ENCODE measurements at places on chromosomes 5 and 9.

DNA sequence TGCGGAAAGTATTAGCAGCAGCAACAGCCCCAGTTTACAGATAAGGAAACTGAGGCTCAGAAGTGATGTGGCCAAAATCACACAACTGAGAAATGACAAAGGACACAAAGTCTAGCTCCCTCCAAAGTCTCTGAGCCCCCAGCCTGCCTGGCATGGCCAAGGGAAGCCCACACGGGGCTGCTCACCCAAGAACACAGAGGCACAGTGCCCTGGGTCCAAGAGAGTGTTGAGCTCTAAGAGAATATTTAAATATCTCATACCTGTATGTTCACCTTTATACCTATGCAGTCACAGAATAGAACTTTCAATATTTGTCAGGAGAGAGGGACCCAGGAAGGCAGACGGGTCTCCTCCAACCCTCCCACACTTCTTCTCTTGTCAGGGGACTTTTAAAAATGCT is 16.6 kb downstream of the VAV2 start:
- DNase-seq = no peak

- DNase-seq = no peak
Observed at GRCh38 chr9:28212979-28213378, 639.7 kb upstream of the C9orf72 start.

DNA sequence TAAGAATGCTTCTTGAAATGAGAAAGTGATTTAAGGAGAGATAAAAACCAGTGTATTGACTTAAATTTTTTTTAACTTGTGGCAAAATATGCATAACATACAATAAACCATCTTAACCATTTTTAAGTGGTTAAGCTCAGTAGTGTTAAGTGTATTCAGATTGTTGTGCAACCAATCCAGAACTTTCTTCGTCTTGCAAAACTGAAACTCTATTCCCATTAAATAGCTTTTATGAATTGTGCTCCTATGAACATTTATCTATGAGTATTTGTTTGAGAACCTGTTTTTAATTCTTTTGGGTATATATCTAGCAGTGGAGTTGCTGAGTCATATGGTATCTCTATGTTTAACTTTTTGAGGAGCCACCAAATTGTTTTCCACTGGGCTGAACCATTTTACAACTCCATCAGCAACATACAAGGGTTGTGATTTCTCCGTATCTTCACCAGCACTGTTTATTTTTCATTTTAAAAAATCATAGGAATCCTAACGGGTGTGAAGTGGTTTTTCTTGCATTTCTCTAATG is 76.6 kb upstream of the ACTBL2 start:
- no peak for DNase-seq

DNA sequence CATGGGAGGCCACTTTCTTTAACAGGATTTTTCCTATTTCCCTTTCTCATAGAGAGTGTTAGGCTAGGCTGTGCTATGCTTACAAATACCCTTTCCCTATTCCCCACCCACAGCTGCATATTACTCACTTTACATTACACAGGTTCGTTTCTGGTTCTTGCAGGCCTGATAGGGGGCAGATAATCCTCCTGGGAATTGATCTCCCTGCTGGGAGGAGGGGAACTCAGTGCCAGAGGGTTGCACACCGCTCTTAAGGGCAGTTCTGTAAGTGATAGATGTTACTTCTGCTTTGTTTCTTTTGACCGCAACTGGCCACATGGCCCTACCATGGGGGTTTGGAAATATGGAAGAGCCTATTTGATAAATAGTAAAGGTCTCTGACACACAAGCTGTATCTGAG is 54.0 kb upstream of the NTRK2 start:
- no peak for DNase-seq

- no peak for DNase-seq
Observed at GRCh38 chr9:102405218-102405867, 589.8 kb upstream of the CYLC2 start.

GRCh38 chr5:144433893-144434292 is 263.2 kb downstream of the KCTD16 start:
- DNase-seq = no peak

- no peak for DNase-seq
Observed at GRCh38 chr9:136361754-136362449, 1.6 kb downstream of the DNLZ start.

- DNase-seq = no peak
Observed at GRCh38 chr9:123364241-123364824, 8.3 kb downstream of the CRB2 start.

DNA sequence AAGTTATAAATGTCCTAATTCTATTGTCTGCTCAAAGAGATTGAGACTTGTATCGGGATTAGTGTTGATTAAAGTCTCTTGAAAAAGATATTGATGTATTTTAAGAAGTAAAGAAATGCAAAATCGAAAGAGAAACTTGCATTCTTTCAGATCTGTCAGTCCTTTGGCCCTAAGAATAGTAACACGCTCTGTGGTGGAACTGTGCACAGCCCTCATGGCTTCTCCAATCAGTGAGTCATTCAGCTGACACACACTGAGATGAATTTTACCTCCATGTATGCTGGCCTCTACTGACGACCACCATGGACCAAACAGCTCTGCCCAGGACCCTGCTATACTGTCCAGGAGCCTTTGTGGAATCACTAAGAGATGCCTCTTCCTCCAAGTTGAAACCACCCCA is 232.4 kb downstream of the ESM1 start:
- no peak for DNase-seq

DNA sequence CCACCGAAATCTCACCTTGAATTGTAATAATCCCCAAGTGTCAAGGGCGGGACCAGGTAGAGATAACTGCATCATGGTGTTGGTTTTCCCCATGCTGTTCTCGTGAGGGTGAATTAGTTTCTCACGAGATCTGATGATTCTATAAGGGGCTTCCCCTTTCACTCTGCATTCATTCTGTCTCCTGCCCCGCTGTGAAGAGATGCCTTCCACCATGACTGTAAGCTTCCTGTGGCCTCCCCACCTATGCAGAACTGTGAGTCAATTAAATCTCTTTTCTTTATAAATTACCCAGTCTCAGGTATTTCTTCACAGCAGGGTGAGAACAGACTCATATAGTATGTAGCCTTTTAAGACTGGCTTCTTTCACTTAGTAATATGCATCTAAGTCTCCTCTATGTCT is 128.1 kb upstream of the NR5A1 start:
- no peak for DNase-seq

- no peak for DNase-seq
Observed at GRCh38 chr5:127697894-127698600, 5.1 kb upstream of the CCDC192 start.

- DNase-seq = no peak
Observed at GRCh38 chr9:21710548-21711191, 91.8 kb upstream of the MTAP start.

DNA sequence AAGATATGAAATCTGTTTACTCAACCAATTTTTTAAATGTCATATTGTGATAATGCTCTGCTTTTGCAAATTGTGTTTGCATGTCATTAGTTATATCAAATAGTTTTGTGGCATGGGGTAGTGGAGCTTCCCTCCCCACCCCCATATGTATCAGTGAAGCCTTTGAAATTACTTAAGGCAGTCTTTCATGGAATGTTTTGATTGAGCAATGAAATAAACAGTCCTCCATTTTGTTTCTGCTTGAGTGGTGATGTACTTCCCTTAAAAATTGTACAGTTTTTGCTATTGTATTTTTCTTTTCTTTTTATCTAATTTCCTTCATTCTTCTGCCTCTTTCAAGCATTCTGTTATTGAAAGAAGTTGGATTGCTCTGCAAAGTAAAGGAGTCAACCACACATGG is 3.5 kb downstream of the SOWAHA start:
- no peak for DNase-seq

- peak; percentile 17 for DNase-seq
Observed at GRCh38 chr5:132961887-132962286, 1.5 kb downstream of the AFF4 start.

GRCh38 chr9:34037626-34038025 is 11.1 kb downstream of the UBAP2 start:
- no peak for DNase-seq

DNA sequence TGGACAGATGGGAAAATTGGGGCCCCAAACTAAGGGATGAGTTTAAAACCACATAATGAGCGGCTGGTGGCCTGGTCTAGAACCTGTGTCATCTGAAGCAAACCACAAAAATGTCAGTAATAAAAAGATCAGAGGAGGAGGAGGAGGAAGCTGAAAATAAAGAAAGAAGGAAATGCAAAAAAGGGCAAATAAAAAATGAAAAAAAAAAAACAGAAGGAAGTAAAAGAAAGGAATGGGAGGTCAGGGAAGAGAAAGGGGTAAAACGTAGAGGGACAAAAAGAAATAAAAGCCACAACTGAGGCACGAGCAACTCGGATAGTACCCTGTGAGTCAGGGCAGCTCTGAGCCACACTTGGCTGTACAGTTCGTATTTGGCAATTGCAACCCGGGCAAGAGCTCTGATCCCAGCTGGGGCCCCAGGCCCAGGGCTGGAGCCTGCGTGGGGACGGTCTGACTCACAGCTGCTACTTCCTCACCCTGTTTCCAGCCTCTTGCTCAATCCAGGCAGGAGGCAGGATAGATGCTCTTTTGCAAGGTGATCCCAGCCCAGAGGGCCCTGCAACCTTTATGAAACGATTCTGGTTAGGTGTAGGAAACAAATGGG is 137.9 kb upstream of the TRIM32 start:
- DNase-seq = no peak

Measured in hematopoietic multipotent progenitor cell treated with erythropoietin and hydrocortisone succinate and interleukin-3 and kit ligand, for 15 days (in vitro differentiated cells).